ENCODE measurements at places on chromosomes 4 and X.

DNA sequence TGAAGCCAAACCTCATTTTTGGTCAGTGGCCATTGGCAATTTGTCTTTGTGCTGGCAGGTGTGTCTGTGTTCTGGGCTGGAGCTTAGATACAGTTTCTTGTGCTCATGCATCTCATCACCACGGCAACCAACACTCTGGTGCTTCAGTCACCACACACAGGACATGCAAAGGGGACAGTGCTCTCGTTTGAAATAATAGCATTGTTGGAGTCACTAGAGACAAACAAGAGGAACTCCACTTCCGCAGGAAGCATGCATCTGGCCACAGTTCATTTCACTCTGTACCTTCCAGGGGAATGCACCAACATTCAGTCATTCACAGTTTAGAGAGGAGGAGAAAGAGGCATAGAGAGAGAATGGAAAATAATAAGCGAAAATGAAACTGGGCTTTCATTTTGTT lies 267.4 kb downstream of the ANK2 start:
- no peak for DNase-seq

DNA sequence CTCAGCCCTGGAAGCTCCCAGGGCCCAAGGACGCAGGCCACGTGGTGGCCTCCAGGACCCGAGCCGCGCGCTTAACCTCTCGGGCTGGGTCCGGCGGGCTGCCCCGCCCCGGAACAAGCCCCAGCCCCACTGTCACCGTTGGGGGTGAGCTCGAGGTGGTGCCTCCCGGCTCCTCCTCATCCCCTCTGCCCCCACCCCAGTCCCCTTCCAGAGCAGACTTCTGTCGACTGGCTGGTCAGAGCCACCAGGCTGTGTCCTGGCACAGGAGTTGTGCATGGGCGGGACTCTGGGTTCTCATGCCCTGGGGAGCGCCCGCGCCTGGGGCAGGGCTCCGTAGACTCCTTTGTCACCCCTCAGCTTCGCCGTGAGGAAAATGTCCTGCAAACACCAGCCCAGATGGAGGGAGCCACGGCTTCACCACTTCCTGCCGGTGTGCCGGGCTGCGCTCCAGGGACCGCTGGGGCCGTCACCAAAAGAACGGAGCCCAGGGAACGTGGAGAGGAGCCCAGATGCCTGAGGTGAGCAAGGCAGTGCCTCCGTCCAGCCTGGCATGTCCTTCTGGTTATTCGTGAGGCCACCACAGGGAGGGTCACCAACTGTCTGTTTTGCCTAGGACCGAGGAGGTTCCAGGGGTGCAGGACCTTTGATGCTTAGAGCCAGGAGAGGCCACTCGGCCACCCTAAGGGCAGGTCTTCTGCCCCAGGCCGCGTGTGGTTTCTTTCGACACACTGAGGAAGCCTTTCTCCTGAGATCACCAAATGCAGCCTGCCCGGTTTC lies 7.1 kb upstream of the RGS12 start:
- no peak for DNase-seq

DNA sequence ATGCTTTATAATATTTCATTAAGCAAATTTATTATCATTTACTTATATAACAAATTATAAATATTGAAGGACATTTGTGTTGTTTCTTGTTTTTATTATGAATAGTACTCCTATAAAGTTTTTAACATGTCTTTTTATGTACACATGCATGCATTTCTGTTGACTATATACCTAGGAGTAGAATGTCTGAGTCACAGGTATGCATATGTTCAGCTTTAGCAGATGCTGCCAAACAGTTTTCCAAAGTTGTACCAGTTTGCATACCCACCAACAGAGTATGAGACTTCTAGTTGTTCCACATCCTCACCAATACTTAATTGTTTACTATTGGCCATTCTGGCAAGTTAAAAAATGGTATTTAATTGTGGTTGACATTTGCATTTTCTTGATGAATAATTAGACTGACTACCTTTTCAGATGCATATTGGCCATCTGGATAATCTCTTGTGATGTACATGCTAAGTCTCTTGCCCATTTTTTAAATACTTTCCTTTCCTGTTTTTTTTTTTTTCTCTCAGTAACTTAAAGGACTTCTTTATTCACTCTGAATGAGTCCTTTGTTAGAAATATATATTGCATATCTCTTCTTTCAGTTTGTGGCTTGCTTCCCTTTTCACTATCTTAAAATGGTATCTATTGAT lies 132.2 kb upstream of the TRIM2 start:
- no peak for DNase-seq

DNA sequence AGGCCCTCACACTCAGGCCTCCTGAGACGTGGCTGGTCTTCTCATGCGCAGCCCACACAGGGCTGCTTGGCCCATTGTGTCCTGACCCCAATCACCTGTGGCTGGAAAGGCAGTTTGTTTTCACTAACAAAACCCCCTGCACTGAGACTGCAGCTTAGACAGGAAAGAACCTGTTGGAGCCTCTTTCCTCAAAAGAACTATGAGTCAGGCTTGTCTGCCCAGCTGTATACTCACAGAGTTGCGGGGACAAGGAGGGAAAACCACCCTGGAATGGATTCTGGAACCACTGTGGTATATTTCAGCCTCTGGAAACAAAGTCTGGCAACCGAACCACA lies 5.2 kb upstream of the TMEM156 start:
- DNase-seq, result no peak

GRCh38 chr4:16819652-16820051 lies 78.8 kb downstream of the LDB2 start:
- DNase-seq, result no peak

GRCh38 chr4:9943761-9944160 lies 77.5 kb downstream of the SLC2A9 start:
- DNase-seq, result no peak

DNA sequence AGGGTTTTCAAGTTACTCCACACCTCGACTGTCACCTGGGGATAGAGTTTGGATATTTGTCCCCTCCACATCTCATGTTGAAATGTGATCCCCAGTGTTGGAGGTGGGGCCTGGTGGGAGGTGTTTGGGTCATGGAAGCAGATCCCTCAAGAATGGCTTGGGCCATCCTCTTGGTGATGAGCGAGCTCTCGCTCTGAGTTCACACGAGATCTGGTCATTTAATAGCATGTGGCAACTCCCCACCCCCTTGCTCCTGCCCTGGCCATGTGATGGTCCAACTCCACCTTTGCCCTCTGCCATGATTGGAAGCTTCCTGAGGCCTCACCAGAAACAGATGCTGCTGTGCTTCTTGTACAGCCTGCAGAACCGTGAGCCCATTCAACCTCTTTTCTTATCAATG lies 8.3 kb downstream of the CTAG1A start:
- DNase-seq, result no peak

DNA sequence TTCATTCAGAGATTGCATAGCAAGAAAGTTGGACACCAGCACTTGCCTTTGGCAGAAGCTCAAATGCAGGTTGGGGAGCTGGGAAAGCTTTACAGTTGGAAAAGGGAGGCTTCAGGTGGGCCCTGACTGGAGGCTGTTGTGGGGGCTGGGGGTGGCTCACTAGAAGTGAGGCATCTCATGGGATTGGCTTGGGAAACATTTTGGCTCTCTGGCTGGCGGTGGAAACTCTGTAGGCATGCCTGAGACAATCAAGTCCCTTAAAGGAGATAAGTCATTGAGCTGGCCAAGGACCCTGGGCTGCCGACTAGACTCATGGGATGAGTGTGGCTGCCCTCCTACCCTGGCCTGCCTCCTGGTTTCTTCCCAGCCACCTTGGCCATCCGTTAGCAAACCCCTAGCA lies 31.4 kb upstream of the STS start:
- DNase-seq, result no peak

- no peak for DNase-seq
Measured at GRCh38 chr4:52192721-52193135, 141.6 kb downstream of the SPATA18 start.

DNA sequence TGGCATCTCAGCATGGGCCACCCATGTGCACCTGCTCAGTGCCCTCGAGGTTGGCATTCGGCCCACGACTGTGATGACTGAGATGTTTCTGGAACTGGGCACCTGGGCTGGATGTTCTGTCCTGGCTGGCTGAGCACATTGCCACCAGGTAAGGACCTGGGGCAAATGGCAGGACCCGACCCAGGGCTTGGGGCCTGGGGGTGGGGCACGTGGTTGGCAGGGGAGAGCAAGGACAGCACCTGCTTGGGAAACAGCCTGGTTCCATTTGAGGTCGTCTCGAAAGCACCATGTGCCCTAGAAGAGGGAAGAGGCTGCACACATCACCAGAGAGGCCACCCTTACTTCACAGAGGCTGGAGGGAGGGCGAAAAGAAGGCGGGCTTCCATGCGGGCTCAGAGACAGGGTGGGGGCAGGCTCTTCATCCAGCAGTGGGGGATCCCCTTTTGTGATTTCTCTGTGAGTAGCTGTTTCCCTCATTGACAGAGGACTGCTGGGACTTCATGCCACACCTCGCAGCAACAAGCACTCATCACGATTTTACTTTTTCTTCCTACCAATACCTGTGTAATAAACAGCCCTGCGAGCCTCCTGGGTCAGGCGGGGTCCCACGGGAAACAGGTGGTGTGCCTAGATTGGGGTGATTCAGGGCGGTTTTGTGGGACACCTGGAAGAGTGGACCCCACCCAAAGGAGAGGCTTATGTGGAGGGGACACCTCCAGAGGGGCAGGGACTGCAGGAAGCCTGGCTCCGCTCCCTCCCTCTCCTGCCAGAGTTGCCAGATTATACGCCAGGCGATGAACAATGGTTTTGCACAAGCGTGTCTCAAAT lies 12.0 kb downstream of the TMEM187 start:
- no peak for DNase-seq

DNA sequence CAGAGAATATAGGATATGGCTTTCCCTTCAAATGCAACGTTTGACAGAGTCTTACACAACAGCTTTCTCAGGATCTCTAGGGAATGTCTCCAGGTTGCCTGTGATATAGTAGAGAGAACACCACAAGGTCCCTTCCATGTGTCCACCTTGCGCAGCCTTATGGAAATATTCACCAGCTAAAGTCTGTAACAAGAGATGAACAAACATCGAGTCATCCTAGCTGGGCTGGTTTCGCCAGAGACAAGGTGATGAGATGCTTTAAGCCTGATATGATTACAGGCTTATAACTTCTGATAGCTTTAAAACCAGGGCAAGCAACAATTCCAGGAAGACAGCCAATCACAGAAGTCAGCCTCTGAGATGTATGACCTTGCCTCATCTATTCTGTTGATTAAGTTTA lies 83.8 kb downstream of the SEL1L3 start:
- no peak for DNase-seq

Measured in NT2/D1 (cell line).